ENCODE measurements at places on chromosomes 6 and 20. TPM values are rescaled to one million over a fixed set of nuclear protein-coding genes. Genes with fewer than 3 reads are reported as not detected.
A peak's percentile ranks its signal among the peaks of the same experiment; 100 is the strongest.

DNA sequence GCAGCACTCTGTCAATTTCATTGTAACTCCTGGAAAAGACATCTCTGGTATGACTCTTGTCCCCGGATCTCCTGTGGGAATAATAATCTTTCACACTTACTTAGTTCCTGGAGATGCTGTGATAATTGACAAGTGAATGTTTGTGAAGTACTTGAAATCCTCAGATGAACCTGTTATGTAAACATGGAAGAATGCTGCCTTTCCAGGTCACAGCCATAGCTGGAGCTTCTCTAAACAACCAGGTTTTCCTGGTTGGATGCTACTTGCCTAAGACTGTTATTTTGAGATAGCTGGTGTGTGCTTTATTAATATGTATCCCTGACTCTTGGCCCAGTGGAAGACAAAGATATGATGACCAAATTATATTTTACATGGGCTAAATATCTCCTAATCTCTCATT, 228.6 kb downstream of the KCNQ5 start:
- no peak overlapping the region for H3K27ac ChIP-seq
- DNase-seq: no peak
- no peaks in the 10 kb centered on the region for H3K36me3 ChIP-seq
- H3K4me1 ChIP-seq: no peaks in the 10 kb centered on the region

- no peaks in the 10 kb centered on the region for H3K36me3 ChIP-seq
- H3K27me3 ChIP-seq: no peaks in the 10 kb centered on the region
- no peak for DNase-seq
- no peaks in the 10 kb centered on the region for H3K4me1 ChIP-seq
- H3K27ac ChIP-seq: no peak overlapping the region
Measured at GRCh38 chr6:28587746-28588075, 62.0 kb downstream of the GPX5 start.

DNA sequence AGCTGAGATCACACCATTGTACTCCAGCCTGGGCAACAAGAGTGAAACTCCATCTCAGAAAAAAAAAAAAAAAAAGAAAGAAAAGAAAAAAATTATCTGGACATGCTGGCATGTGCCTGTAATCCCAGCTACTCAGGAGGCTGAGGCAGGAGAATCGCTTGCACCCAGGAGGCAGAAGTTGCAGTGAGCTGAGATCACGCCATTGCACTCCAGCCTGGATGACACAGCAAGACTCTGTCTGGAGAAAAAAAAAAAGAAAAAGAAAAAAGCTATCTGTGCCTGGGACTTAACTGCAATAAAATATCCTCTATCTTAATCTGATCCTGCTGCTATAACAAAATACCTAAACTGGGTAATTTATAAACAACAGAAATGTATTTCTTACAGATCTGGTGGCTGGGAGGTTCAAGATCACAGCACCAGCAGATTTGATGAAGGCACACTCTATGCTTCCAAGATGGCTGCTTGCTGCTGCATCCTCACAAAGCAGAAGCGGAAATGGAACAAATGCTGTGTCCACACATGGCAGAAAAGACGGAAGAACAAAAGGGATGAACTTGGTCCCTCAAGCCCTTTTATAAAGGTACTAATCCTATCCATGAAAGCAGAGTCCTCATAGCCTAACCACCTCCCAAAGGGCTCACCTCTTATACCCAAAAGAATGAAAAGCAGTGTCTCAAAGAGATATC, 273.3 kb upstream of the JARID2 start:
- no peaks in the 10 kb centered on the region for H3K36me3 ChIP-seq
- no peaks in the 10 kb centered on the region for H3K4me1 ChIP-seq
- no peak overlapping the region for H3K4me3 ChIP-seq
- DNase-seq: no peak
- H3K27me3 ChIP-seq: no peaks in the 10 kb centered on the region
- H3K27ac ChIP-seq: no peak overlapping the region

DNA sequence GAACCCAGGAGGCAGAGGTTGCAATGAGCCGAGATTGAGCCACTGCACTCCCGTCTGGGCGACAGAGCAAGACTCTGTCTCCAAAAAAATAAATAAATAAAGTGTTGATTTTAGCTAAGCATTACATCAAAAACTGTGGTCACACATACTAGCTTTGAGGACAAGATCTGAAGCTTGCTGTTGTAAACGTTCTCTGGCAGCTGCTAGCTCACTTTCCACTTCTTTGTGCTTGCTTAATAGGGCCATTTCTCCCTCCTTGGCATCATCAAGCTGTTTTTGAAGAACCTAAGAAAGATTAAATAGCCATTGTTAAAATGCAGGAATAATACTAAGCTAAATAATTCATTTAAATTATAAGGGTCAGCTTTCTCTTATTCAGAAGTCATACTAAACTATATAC, 55.7 kb downstream of the FAM184A start:
- no peaks in the 10 kb centered on the region for H3K27me3 ChIP-seq
- H3K4me3 ChIP-seq: no peak overlapping the region
- no peaks in the 10 kb centered on the region for H3K4me1 ChIP-seq
- H3K36me3 ChIP-seq: no peaks in the 10 kb centered on the region
- no peak for DNase-seq

DNA sequence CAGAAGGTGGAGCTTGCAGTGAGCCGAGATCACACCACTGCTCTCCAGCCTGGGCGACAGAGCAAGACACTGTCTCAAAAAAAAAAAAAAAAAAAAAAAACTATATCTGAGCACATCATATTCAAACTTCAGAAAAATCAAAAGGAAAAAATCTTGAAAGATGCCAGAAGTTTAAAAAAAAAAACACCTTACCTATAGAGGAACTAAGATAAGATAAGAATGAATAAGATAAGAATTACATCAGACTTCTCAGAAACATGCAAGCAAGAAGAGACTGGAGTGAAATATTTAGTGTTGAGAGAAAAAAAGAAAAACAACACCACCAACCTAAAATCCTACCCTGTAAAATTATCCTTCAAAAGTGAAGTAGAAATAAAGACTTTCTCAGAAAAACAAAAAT, 116.8 kb upstream of the ARID1B start:
- no peaks in the 10 kb centered on the region for H3K27me3 ChIP-seq
- no peak overlapping the region for H3K4me3 ChIP-seq
- H3K27ac ChIP-seq: no peak overlapping the region
- no peaks in the 10 kb centered on the region for H3K36me3 ChIP-seq

- no peak overlapping the region for H3K4me3 ChIP-seq
- H3K4me1 ChIP-seq: no peaks in the 10 kb centered on the region
- no peak for DNase-seq
- no peaks in the 10 kb centered on the region for H3K27me3 ChIP-seq
- H3K27ac ChIP-seq: no peak overlapping the region
Measured at GRCh38 chr20:46804126-46804525, 90.5 kb upstream of the EYA2 start.

DNA sequence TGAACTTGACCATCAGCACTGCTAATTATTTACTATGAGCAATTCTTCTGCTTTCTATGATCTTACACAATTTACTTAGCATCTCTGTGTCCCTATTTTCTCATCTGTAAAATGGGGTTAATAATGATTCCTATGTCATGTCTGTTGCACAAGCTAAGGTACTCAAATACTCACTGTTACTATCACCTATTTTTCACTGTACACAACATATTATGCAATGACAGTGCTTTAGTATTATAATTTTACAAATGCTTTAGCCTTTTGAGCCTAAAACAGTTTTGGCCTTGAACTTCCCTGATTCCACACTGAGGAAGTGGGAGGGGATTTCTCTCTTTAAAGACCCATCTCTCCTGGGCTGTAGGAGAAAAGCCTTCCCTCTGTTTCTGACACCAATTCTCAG, 36.9 kb upstream of the THEMIS start:
- H3K27ac ChIP-seq: no peak overlapping the region
- H3K36me3 ChIP-seq: no peaks in the 10 kb centered on the region
- no peaks in the 10 kb centered on the region for H3K27me3 ChIP-seq
- H3K4me1 ChIP-seq: no peaks in the 10 kb centered on the region
- DNase-seq: no peak

GRCh38 chr6:9710574-9710973, 704.3 kb downstream of the TFAP2A start:
- no peaks in the 10 kb centered on the region for H3K27me3 ChIP-seq
- no peak overlapping the region for H3K4me3 ChIP-seq
- DNase-seq: no peak
- no peaks in the 10 kb centered on the region for H3K36me3 ChIP-seq
- no peak overlapping the region for H3K27ac ChIP-seq

GRCh38 chr6:66717801-66718200, 1010.8 kb upstream of the EYS start:
- no peaks in the 10 kb centered on the region for H3K4me1 ChIP-seq
- H3K4me3 ChIP-seq: no peak overlapping the region
- H3K27ac ChIP-seq: no peak overlapping the region
- no peaks in the 10 kb centered on the region for H3K36me3 ChIP-seq

DNA sequence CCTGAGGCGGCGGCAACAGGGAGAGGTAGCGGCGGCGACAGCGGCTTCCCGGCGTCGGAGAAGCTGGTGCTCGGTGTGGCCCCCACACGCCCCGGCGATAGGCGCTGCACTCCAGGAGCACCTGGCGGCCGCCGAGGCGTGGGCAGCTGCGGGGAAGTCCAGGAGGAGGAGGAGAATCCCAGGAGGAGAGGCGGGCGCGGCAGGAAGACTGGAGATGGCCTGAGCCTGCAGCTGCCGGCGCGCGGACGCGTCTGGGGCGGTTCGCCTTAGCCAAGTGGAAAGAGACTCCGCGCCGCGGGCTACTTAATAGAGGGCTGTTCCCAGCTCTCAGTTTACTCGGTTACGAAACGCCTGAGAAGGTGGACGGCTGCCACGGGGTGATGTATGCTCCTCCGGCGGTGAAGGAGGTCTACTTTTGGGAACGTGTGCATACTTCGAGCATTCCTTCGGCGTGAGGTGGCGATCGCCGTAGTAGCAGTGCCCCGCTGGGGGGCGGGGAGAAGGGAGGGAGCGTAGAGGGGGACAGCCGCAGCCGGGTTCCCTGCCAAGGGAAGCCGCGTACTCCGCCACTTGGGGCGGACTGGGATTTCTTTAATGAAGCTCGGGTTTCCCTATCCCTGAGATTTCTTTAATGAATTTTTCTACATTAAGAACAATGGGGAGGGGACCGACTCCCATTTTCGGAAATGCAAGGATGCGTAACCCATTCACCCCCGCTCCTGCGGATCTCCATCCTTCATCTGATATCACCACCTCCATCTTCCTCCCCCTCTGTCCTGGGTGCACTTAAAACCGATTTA, at the start of gene COL12A1:
Gene COL12A1, minus strand, starts transcription at position 278 of the 800 bp plus-strand sequence. CDS start 3,261 bp downstream, outside the sequence.
- peak within 1 kb of the TSS; percentile 79 for H3K27ac ChIP-seq
- H3K27me3 ChIP-seq: peaks cover 9% of the 10 kb centered on the region
- H3K4me1 ChIP-seq: no peaks in the 10 kb centered on the region
- peak; percentile 94 for DNase-seq
- peak within 1 kb of the TSS; percentile 77 for H3K4me3 ChIP-seq
- no peaks in the 10 kb centered on the region for H3K36me3 ChIP-seq

DNA sequence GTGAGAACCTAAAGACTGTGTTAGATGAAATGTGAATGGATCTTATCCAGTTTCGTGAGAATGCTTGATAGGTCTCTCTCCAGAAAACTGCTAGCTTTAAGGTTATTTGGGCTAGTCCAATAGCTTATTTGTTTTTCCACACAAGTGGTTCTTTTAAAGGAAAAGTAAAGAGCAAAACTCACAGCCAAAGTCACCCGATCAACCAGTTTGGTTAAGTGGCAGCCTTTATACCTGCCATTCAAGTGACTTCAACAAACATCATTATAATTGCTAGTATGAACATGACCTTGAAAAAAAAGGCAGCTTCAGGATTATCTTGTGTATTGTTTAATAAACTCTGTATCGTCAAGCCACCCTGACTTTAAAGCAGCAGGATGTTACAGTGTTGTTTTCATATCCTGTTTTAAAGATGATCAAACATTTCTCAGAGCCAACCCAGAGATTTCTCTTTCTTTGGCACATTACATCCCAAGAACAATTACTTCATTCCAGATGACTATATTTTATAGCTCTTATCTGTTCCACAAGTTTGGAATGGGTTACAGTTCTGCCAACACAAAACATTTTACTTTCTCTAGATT, 253.4 kb downstream of the EPHA7 start:
- H3K4me3 ChIP-seq: no peak overlapping the region
- no peak for DNase-seq
- H3K27ac ChIP-seq: no peak overlapping the region
- H3K27me3 ChIP-seq: no peaks in the 10 kb centered on the region
- H3K4me1 ChIP-seq: no peaks in the 10 kb centered on the region

DNA sequence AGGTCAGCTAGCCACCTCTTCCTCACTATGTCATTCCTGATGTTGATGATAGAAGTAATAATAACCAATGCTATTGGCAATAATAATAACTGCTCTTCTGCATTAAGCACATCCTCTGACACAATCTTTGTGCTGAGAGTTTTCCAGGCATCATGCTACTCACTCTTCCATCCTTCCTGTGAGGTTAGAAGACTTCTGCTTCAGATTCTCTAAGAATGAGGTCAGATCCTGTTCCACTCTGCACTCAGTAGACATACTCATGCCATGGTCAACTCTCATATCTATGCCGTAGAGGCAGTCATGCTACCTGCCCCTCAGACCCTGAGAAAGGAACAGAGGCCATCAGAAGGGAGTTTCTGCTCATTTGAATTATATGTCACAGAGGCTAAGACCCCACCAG, 98.1 kb upstream of the TOP1 start:
- DNase-seq: no peak
- no peaks in the 10 kb centered on the region for H3K4me1 ChIP-seq
- no peaks in the 10 kb centered on the region for H3K36me3 ChIP-seq
- no peak overlapping the region for H3K27ac ChIP-seq

GRCh38 chr6:32439602-32440214, at the start of gene HLA-DRA:
TSS of gene HLA-DRA (plus strand) at chr6:32439887. CDS start at chr6:32439951, 64 bp downstream.
- H3K27ac ChIP-seq: peak within 1 kb of the TSS; percentile 90
- no peaks in the 10 kb centered on the region for H3K36me3 ChIP-seq
- no peaks in the 10 kb centered on the region for H3K4me1 ChIP-seq
- no peaks in the 10 kb centered on the region for H3K27me3 ChIP-seq
- H3K4me3 ChIP-seq: peak within 1 kb of the TSS; percentile 81

GRCh38 chr6:17886891-17887290, 100.5 kb downstream of the KIF13A start:
- H3K4me3 ChIP-seq: no peak overlapping the region
- H3K36me3 ChIP-seq: no peaks in the 10 kb centered on the region
- no peak for DNase-seq
- H3K4me1 ChIP-seq: no peaks in the 10 kb centered on the region
- no peaks in the 10 kb centered on the region for H3K27me3 ChIP-seq

DNA sequence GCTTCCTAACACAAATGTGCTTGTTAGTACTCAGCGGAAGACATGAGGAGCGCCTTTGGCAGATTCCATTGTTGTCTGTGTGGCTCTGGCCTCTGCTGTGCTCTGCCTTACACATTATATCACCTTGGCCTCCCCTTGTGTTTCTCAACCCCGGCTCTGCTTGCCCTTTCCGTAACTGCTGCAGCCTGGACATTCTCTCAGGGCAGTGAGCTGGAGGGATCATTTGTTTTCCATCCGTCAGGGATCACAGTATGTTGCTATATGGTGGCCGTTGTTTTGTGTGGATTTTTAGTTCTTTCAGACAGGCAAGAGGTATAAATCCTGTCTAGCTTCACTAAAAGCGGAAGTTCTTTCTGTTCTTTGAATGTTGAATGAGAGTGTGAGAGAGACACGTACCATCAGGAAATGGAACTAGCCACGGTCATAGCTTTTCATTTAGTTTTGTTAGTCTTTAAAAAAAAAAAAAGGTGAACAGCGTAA, 175.1 kb downstream of the JARID2 start:
- H3K27ac ChIP-seq: no peak overlapping the region
- H3K4me1 ChIP-seq: peaks cover 14% of the 10 kb centered on the region
- peak; percentile 82 for DNase-seq
- no peaks in the 10 kb centered on the region for H3K36me3 ChIP-seq
- H3K27me3 ChIP-seq: no peaks in the 10 kb centered on the region

FAM8A1 gene
- total RNA-seq: 20.7 TPM

DEFB124 gene
- 2.5 TPM for total RNA-seq

ELMO2 gene
- total RNA-seq: 43.0 TPM

APOM gene
- total RNA-seq: 4.6 TPM

DOK5 gene
- 5.4 TPM for total RNA-seq

TP53TG5 gene
- not detected for total RNA-seq
